ENCODE measurements at places on chromosomes 1 and 21.

DNA sequence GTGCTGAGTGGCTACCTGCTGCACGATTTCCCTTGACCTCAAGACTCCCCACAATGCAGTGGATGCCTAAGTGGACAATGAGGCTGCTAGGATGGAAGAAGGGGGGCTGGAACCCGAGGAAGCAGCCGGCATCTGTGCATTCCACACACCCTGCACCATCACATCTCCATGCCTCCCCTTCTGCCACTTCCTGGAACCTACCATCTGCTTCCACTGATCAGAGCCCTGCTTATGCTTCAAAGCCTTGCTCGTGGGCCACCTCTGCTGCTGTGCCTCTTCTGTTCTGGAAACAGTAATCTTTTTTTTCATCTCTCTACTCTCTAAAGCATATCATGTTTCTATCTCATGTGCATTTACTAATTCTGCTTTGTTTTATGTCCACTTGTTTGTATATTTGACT lies 66.2 kb upstream of the WDR26 start:
- DNase-seq: peak; percentile 90

- no peak for DNase-seq
These were observed 22.8 kb downstream of the SLAMF7 start for GRCh38 chr1:160761886-160762285.

- peak; percentile 75 for DNase-seq
These were observed at the start of gene ST6GALNAC5 for GRCh38 chr1:76867342-76868130. TSS of gene ST6GALNAC5 (plus strand) at chr1:76867480.

DNA sequence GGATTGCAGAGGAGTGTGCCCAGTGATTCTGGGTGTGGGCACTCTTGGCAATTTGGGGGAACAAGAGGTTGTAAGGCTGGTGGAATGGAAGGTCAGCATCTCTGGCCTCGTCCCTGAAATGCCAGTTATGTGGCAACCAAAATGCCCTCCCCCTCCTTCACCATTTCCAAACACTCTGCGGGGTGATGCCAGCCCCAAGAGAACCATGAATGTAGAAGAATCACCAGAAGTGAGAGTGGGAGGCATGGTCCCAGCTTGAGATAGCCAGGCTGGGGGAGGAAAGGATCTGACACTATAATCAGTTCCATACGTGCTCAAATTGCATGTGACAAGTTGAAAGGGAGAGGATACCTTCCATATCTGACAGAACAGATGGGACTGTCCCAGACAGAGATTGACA lies 88.7 kb upstream of the EDN2 start:
- no peak for DNase-seq

DNA sequence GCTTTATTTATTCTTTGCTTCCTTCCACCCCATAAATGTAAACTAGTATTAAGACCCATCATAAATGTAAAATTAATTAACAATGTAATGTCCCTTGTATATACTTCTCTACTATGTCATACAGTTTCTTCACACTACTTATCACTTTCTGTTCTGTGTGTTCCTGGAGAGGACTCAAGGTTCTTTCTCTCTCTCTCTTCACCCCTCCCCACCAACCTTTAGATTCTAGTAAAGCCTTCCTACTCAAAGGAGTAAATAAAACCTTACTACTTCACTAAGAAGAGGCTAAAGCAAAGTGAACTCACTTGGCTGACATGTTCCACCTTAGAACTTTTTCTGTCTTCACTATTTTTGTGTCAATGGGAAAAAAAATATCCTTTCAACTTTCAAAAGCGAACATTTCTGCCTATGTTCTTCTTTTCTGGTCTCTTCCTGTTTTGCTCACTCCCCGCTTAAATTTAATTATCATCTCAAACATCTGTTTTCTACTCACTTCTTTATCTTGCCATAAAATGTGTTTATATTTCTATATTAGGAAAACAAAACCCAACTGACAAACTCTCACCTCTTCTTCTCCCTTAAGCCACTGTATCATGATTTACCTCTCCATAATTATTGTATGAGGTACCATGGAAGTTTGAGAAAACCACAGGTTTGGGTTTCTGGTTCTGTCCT lies 260.3 kb downstream of the DPYD start:
- DNase-seq: no peak

DNA sequence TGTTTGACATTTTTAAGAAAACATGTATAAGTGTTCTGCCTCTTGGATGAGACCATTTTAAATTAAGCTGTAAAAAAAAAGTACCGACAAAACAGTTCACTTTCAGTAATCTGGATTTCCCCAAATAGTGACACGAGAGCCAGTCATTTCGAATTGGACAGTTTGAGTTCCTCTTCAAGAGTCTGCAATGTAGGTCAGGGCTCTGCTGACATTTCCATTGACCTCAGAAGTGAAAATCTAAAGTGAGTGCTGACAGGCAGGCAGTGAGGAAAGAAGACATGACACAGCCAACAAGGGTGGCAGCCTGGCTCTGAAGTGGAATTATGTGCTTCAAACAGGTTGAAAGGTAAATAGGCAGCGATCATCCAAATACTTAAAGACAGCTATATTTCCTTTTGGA lies at the start of gene IL23R:
Gene IL23R (plus strand): TSS at position 259 of the 400 bp plus-strand sequence. CDS start 1,667 bp downstream, outside the sequence.
- DNase-seq: no peak

- DNase-seq: no peak
These were observed 212.6 kb downstream of the BARHL2 start for GRCh38 chr1:90504509-90504908.

DNA sequence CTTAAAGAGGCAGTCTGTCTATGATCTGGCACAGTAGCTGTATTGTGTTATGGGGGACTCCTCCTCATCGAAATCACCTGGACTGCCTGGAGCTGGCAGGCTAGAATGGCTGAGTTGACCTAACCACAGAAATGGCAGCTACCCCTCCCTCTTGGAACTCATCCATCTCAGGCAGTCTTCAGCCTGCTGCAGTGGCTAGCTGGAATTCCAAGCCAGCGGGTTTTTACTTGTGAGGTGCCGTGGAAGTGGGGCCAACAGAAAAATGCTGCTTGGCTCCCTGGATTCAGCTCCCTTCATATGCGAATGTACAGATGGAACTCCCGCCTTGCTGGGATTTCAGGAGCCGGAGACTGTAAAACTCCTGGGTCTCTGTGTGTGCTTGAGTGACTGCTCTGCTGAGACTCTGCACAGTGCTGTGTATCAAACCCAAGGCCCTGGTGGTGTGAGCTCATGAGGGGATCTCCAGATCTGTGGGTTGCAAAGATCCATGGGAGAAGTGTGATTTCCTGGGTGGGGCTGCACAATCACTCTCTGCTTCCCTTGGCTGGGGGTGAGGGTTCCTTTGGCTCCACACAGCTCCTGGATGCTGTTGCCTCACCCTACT lies 316.9 kb downstream of the CTH start:
- no peak for DNase-seq

GRCh38 chr1:180603850-180604226 lies 28.0 kb upstream of the XPR1 start:
- no peak for DNase-seq

DNA sequence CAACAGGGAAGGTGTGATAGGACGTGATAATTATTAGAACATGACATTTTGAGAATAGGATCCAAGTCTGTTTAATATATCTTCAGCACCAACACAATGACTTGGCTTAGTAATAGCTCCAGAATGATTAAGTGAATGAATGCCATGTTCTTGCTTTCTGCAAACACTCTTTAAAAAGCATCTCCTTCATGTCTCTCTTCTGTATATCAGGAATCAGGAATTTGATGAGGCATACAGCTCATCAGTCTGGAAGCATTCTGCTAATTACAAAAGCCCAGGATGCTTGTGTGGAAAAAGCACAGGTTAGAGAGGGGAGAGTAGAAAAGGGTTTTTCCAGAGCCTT lies 113.0 kb upstream of the ZNF648 start:
- no peak for DNase-seq

- no peak for DNase-seq
These were observed 27.0 kb downstream of the TGFB2 start for GRCh38 chr1:218371927-218372672.

DNA sequence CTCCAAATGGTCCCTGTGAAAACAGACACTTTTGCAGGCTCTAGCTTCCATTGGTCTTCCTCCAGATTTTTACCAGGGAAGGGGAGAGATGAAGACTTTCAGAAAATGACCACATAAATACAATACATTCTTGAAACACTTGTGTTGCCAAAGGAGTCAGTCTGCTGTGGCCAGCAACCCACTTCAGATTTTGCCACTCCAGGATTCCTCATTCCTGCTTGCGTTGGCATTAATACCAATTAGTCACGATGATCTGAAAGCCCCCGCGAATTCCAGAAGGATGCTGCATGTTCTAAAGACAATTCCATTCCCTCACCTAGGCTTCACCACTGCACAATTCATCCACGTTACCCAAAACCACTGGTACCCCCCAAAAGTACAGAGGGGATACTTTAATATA lies 7.9 kb upstream of the BACE2 start:
- DNase-seq: no peak

DNA sequence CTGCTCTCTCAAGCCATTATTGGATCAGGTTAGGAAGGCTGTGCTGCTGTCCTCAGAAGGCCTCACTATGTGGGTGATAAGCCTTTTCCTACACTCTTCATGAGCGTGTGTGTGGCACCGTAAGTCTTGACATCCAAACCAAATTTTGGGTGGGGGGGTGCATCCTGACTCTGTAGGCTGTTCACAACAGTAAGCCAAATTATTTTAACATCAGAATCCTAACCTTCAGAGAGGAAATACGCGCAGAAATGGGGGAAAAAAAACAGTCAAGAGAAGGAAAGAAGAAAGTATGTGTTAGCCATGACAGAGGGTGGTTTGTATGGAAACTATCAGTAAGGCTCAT lies 21.0 kb downstream of the STPG1 start:
- no peak for DNase-seq
